Gastrocnemius medialis (tissue), 4 donors: ENCODE measurements at places on chromosomes 6 and 20.

GRCh38 chr6:128482642-128483041 is 37.8 kb downstream of the PTPRK start:
- H3K4me1 ChIP-seq, result peaks cover 3% of the 10 kb centered on the region
- H3K27ac ChIP-seq, result no peak overlapping the region

DNA sequence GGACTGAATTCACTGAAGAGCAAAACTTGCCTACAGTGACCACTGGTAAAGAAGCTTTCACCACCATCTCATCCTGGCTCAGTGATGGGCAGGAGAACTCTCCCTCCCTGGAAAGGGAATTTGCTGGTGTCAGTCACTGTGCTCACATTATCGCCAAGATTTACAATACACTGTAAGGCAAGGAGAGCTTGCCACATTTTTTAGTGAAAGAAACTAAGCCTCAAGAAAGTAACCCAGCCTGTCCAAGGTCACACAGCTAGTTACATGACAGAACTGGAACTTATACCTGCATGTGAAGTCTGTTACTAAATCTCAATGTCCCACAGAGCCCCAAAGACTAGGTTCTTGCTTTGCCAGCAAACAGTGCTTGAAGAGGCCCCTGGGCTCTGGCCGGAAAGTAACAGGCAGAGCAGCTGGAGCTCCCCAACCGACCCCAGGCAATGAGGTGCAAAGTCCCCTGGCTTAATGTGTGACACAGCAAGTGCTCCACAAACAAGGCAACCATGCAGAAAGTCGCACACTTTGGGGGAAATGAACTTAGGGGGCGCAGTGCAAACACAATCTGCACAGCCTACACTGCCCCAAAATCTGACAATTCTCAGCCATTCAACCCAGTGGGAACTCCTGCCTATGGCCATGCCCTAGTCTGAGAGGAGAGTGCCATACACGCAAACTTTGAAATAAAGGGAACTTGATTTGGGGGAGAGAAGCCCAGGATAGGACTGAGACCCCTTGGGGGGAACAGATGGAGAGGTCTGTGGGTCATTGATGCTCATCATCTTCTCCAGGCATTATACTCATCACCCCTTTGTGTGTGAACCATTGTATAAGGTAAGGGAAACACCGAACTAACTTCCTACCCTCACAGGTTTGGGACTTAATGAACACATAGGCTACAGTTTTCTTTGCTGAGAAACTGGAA is 1.9 kb downstream of the BCL2L1 start:
- no peaks in the 10 kb centered on the region for H3K27me3 ChIP-seq
- H3K36me3 ChIP-seq, result peaks cover 17% of the 10 kb centered on the region
- peak overlapping the region; percentile 85 for H3K4me3 ChIP-seq
- peaks cover 44% of the 10 kb centered on the region for H3K4me1 ChIP-seq
- DNase-seq, result peak; percentile 36

DNA sequence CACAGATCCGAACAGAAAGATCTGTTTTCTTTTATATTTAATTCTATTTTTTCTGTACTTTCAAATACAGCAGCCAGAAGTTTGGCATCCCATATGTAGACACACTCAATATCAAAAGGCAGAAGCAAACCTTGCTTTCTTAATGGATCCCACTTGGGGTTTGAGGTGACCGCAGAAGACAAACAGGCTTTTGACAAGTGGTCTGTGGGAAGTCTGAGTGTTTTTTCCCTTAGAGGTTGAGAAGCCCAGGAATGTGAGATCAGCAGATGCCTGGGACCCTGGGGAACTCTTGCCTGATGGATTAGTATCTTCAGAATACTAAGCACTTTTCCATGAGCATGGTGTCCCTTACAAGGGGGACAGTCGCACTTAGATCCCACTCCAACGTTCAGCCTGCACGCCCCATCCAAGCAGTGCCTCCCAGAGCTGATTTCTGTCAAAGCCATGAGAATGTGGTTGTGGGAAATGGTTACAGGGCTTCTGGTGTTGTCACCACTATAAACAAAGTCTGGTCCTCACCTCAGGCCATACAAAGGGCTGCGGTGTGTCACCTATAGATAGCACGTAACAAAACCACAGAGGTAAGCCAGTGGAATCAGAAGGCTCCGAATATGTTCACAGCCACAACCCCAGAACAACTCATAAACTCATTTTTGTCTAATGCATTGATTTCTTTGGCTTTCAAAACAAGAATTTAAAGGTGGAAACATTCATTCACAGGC is 12.7 kb downstream of the IL17F start:
- no peak for DNase-seq
- H3K27ac ChIP-seq, result no peak overlapping the region
- no peaks in the 10 kb centered on the region for H3K36me3 ChIP-seq
- no peaks in the 10 kb centered on the region for H3K4me1 ChIP-seq
- no peaks in the 10 kb centered on the region for H3K27me3 ChIP-seq

GRCh38 chr6:116561377-116562018 is 7.9 kb downstream of the CALHM4 start:
- H3K4me3 ChIP-seq, result peak overlapping the region; percentile 35
- H3K36me3 ChIP-seq, result no peaks in the 10 kb centered on the region
- H3K27me3 ChIP-seq, result no peaks in the 10 kb centered on the region
- peak; percentile 54 for DNase-seq

DNA sequence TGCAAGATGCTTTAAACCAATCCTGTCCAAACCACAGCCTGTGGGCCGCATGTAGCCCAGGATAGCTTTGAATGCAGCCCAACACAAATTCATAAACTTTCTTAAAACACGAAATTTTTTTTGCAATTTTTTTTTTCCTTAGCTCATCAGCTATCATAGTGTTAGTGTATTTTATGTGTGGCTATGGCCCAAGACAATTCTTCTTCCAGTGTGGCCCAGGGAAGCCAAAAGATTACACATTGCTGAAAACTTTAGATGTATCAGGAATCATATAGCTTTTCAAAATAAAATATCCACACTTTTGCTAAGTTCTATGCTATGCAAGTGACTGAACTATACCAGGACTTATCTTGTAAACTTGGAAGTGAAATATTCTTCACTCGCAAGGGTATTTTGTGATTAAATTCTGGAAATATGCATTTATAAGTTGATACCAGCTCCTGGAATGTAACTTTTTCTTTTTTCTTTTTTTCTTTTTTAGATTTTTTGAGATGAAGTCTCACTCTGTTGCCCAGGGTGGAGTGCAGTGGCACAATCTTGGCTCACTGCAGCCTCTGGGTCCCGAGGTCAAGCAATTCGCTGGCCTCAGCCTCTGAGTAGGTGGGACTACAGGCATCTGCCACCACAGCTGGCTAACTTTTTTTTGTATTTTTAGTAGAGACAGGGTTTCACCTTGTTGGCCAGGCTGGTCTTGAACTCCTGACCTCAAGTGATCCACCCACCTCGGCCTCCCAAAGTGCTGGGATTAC is 49.8 kb downstream of the MTHFD1L start:
- no peak overlapping the region for H3K27ac ChIP-seq
